ENCODE measurements at places on chromosomes 5 and 9.

- no peak for DNase-seq
Observed at GRCh38 chr9:25284365-25284764, 393.9 kb downstream of the TUSC1 start.

DNA sequence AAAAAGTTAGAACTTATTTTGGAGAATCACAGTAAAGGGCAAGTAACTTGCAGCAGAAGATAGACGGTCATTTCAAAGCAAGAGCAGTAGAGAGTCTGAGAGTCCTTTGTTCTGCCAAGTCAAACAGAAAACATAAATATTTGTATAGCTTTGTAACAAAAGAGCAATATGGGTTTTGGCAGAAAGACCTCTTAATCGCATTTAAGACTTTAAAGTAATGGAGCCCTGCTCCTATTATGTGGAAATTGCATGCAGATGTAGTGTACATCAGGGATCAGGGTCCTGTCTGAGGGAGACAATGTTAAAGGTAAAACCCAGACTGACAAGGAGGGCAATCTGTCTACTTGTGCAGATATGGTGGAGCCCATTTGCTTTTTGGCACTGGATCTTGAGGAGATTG lies 87.2 kb downstream of the PGM5 start:
- DNase-seq: no peak

GRCh38 chr5:72372923-72373322 lies 52.8 kb downstream of the PTCD2 start:
- DNase-seq: no peak

- no peak for DNase-seq
Observed at GRCh38 chr9:135524130-135524861, 3.1 kb downstream of the LCN1 start.

DNA sequence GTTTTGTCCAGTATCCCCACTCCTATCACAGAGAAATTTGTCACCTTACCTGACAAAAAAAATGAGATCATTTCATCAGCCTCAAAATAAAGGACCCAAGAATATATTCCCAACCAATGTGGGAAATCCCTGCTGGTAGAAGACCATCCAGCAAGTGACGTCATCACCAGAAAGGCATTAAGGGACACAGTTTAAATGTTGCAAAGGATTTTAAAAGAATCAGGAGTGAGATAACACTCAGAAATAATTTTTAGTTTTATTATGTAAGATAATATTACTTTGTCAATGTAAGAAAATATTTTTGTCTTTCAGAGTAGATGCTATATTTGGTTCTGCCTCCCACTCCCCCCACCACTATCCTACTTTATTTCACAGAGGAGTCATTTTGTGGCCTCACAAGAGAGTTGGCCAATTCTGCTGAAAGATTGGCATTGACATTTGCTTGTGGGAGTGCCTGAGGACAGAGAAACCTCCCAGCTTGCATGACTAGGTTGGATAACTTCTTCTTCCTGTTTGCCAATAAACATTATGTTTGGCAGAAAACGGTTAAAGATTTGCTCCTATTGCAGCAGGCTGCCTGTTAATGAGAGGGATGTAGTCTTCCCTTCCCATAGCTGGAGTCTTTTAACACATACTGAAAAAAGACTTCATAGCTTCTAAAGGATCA lies 288.6 kb upstream of the DAB2 start:
- DNase-seq: peak; percentile 70

DNA sequence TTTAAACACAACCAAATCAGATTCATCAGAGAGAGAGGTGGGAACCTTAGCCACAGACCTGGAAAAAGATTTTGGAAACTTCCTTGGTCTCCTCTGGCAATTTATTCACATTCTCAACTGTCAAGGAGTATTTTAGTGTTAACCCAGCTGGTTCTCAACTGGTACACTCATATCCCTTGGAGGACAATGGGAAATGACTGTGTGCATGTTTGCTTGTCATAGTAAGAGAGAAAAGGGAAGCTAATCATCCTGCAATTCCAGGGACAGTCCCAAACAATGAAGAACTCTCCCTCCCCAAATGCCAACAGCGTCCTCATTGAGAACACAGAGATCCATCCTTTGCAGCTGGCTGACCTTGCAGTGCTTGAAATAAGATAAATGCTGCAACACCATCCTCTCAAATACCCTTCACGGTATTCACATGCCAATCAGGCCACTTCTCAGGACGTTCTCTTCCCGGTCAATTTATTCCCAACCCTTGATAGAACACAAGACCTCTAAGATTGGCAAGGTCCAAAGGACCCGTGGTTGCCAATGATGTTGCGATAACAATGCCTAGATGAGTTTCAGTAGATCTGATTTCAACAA lies 75.5 kb downstream of the EPB41L4B start:
- peak; percentile 43 for DNase-seq

- DNase-seq: no peak
Observed at GRCh38 chr9:91899219-91899563, 50.8 kb downstream of the ROR2 start.

- DNase-seq: no peak
Observed at GRCh38 chr5:68137511-68138140, 77.9 kb upstream of the PIK3R1 start.

DNA sequence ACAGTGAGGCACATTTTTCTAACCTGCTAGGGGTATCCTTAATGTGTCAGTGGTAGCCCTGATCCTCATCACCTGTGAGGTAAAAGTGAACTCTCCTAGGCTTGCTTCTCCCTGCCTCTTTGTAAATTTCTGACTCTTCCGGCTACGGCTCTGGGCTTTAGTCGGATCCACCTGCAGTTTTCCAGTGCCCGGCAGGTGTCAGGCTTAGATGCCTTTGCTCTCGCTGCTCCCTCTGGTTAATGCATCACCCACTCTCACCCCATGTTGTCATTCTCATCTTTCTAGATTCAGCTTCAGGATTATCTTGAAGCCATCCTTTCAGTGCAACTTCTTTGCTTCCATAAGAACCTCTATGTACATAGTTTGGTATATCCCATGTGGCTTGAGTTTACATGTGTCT lies 3.6 kb downstream of the CEP78 start:
- DNase-seq: peak; percentile 49

GRCh38 chr9:80465556-80465955 lies 893.8 kb downstream of the TLE4 start:
- no peak for DNase-seq

DNA sequence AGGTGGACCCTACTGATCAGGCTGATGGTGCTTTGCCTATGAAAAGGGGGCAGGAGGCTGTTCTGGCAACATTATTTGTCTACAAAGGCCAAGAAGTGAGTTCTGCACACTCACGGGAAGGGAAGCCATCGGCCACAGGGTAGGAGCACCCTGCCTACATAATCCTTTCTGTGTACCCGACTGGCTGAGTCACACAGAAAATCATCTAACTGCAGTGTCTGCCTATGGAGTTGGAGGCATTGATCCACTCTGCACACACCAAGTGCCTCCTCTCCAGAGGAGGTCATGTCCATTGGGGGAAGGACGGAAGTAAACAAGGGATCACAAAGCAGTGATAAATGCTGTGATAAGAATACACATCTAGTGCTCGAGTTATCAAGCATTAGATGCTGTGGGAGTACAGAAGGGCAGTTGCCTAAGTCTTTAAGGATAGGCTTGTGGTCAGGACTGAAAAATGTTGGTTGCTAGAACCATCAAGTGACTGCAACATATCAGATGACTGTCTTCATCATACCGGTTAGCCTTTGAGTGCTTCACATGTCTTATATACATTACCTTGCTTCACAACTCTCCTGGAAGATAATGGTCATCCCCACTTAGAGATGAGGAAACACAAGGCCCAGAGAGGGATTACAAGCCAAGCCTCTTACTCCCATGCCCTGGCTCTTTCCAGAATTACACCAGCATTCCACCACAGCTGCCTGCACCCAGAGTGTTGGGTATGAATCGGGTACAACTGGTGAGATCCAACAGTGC lies 1.3 kb upstream of the SLC2A8 start:
- no peak for DNase-seq

DNA sequence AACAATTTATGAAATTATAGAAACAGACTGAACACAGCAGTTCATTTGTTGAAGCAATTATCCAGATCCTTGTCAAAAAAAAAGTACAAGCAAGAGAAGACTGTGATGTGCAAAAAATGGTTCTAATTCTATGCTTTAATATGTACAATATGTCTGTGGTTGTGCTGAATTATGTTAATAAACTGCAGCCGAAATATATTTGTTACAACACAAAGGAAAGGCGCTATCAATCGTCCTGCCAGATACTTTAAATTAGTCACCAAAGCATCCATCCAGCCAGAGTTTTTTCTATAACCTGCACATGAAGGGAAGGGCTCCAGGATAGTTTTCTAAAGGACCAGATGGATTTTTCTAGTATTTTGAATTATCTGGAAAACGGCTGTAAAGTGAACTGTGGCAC lies 259.5 kb downstream of the BNC2 start:
- DNase-seq: no peak

- no peak for DNase-seq
Observed at GRCh38 chr9:117030254-117030768, 343.2 kb downstream of the TRIM32 start.

DNA sequence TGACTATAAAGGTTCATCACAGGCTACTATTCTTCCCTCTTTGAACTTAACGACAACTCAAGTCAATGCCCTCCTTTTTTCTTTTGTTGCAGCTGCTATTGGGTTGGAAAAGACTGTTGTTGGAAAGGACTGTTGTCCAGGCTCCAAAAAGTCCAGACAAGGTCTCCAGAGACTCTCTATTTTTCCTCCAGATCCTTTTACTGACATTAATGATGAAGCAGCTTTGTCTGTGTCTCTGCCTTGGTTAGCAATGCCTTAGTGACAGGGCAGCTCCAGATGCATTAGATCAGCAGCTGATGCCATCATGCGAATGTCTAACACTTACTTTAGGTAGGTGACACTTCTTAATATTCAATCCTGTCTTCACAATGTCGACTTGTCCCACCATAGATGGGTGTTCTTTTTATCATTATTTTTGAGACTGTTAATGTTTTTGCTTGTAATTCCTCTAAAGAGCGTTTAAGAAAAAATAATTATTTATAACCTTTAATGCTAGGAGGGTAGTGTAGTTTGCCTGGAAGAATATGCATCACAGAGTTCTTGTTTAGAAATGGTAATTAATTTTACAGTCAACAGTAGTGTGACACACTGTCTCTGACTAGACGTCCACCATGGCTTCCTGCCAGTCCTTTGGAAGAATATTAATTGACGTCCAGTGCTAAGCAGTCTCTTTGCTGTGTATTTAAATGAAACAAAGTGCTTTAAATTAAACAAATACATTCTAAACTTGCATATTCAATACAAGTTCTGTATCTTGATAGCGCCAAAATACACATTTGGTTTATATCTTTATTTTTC lies 492.2 kb downstream of the NR2F1-AS1 start:
- DNase-seq: no peak

DNA sequence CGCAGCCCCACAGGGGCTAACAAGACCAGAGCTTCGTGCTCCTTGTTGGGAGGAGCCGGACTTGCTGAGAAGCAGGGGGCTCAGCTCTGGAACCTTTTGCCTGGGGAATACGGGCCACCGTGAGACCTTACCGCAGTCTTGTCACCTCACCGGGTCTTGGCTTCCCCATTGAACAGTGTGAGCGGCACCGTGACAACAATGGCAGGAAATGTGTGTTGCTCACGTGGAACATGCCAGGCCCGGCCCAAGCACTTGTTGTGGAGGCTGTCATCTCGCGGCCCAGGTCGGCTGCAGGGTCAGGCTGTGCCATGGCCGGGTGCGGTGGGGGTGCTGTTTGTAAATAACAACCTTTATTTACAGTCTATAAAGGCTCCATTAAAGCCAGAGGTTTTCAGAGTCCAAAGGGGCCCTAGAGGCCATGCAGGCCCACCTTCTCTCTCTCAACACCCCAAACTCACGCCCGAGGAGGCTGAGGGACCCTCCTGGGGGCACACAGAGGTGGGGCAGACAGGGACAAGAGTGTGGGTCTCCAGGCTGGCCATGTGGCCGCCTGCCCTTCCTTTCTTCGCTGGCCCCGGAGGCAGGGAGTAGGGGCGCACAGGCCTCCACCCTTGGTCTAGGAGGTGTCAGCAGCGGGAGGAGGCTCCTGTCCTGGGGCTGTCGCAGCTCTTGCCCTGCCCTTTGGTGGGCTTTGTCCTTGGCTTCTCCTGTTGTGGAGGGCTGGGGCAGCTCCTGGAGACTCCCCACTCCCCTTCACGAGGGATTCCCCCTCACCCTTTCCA lies 79.7 kb downstream of the TSPAN17 start:
- no peak for DNase-seq

DNA sequence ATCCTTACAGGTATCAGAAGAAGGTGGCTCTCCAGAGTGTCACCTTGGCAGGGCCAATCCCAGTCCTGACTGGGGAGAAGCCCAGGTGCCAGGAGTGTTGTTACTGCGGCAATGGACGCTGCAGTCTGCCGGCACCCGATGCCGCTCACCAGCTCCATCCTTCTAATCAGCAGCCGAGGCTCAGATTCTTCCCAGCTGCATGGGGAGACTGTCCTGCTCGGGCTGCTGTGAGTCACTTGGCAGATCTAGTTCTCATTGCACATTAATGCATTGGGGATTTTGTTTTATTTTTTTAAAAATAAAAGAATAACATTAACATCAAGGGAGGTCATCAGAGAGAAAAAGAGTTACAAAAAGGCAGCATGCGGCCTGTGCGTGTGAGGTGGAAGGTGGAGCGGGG lies 115.8 kb downstream of the MTX3 start:
- no peak for DNase-seq

DNA sequence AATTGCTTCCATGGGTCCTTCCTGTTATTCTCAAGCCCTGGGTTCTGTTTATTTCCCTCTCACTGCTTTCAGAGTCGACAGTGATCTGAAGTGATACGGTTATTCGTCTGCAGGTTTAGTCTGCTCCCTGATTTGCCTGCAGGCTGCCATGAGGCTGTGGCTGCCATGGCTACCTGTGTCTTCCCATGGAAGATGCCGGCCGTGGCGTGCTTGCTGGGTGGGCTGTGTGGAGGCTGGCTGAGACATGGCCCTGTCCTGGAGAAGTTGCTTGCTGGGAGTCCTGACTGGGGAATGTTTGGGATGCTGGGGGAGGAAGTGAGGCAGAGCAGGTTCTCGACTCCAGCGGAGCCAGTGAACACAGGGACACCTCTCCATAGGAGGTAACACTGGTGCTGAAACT lies 104.1 kb upstream of the TBC1D2 start:
- no peak for DNase-seq

GRCh38 chr9:74035786-74036185 lies 461.3 kb upstream of the RORB start:
- DNase-seq: peak; percentile 37

- no peak for DNase-seq
Observed at GRCh38 chr5:146568161-146568560, 52.2 kb upstream of the GPR151 start.

DNA sequence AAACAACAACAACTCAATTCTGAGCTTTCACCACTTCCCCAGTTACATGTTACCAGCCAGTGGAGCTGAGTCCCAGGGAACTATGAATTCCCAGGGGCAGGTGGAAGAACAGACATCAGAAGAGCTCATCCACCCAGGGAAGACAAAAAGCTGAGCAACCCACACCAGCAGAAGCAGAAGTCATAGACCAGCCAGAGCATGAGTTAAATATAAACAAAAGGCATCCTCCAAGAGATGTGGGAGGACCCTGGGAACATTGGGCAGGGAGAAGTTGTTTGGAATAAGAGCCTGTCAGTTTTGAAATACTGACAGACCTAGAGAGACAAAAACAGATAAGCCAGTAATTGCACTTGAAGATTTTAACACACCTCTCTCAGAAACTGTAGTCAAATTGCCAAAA lies 102.3 kb upstream of the LMX1B start:
- DNase-seq: no peak

- DNase-seq: peak; percentile 50
Observed at GRCh38 chr5:142506046-142506445, 179.8 kb downstream of the FGF1 start.
